ENCODE measurements at places on chromosomes 12 and 14.

GRCh38 chr12:6753772-6754356 lies 923 bp upstream of the MLF2 start:
- no peak for DNase-seq

GRCh38 chr12:76562130-76562529 lies 2.6 kb upstream of the OSBPL8 start:
- DNase-seq = no peak

DNA sequence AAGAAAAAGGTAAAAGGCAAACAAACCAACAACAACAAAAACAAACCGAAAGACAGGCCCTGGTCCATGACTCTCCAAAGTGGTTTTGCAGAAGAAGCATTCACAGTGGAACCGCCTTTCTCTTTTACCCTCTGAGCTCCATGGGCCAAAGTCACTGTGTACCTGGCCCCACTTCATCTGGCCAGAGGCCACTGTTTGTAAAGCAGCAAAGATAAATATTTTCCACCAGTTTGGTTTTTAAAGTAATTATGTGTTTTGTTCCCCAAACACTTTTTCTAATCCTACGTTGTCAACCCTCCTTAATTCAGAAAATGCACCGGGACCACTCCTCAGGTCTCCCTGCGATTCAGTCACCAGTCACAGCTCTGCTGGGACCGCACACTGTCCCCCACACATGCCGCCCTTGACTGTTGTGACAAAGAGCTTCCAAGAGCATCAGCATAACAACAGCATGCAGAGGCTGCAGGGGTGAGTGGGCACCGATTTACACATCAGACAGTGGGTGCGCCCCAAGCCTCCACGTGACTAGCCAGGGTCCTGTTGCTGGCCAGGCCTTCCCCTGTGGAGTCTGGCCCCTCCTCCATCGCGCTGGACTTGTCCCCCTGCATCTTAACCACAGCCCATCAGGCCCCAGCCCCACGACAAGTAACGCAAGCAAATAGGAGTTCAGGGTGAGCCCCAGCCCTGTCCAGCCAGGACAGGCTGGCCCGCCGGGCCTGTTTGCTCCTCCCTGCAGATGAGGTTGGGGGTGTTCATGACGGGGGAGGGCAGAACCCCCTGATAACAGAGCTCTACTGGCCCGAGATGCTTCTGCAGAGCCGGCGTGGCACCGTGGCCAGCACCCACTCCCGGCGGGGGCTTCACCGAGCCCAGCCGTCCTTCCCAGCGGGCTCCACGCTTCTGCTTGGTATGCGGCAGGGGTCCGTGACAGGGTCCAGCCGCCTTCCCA lies 65.2 kb upstream of the DIO3 start:
- DNase-seq = peak; percentile 3

GRCh38 chr14:95294834-95295599 lies 24.7 kb downstream of the CLMN start:
- DNase-seq = peak; percentile 35

- DNase-seq = no peak
Measured at GRCh38 chr12:1767407-1768090, 52.8 kb upstream of the LRTM2 start.

- DNase-seq = no peak
Measured at GRCh38 chr14:65301862-65302539, 110.5 kb upstream of the FUT8 start.

DNA sequence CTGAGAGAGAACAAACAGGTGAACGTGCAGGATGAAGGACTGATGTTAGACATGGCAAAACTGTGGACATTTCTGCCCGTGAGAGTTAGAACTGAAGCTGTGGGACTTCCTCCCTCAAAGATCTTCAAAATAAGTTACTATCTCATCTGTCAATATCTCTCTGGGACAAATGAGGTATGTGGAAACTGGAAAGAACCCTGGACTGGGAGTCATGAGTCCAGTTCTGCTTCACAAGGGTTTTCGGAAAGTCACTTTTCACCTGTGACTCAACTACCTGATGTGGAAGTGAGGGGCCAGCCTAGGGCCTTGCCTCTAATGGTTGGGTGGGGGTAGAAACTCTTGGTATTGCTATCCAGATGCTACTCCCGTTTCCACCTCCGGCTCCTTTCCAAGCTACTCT lies 47.3 kb downstream of the RAB35 start:
- no peak for DNase-seq

GRCh38 chr12:24919346-24920001 lies 29.4 kb downstream of the BCAT1 start:
- no peak for DNase-seq

DNA sequence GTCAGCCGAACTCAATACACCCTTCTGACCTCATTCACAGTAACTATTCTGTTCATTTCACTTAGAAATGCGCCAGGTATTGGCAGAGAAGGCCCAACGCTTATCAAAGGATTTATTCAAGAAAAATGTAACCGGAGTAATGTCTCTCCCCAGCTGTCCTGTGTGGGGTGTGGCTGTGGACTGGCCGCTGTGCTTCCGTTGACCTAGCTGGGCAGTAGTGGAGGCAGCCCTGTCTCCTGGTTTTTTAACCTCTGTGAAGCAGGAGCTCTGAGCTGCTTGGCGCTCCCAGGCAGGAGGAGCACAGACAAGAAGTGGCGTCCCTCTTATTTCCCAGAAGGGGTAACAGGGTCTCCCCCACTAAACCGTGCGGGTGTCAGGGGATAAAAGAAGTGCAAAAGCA lies 85.2 kb downstream of the ESR2 start:
- no peak for DNase-seq

DNA sequence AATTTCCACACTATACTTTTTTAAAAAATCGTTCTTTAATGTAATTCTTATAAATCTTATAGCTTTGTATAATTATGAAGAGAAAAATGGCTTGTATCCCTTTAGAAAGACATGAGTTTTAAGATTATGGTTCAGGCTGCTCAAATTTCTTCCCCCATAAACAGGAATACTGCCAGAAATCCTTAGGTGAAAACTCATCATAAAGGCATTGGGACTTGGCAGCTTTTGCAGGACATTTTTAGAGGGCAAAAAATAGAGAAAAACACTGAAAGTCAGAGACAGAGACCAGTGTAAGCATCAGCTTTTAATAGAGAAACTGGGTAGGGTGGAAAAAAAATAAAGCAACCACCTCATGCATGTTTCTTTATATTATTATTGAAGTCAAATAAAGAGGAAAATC lies 29.1 kb downstream of the LRRK2 start:
- no peak for DNase-seq

GRCh38 chr14:93946104-93946503 lies 19.0 kb downstream of the FAM181A start:
- no peak for DNase-seq

- no peak for DNase-seq
Measured at GRCh38 chr14:90968025-90968424, 92.4 kb downstream of the RPS6KA5 start.

GRCh38 chr12:122860040-122860853 lies 25.0 kb downstream of the HIP1R start:
- DNase-seq = peak; percentile 91

DNA sequence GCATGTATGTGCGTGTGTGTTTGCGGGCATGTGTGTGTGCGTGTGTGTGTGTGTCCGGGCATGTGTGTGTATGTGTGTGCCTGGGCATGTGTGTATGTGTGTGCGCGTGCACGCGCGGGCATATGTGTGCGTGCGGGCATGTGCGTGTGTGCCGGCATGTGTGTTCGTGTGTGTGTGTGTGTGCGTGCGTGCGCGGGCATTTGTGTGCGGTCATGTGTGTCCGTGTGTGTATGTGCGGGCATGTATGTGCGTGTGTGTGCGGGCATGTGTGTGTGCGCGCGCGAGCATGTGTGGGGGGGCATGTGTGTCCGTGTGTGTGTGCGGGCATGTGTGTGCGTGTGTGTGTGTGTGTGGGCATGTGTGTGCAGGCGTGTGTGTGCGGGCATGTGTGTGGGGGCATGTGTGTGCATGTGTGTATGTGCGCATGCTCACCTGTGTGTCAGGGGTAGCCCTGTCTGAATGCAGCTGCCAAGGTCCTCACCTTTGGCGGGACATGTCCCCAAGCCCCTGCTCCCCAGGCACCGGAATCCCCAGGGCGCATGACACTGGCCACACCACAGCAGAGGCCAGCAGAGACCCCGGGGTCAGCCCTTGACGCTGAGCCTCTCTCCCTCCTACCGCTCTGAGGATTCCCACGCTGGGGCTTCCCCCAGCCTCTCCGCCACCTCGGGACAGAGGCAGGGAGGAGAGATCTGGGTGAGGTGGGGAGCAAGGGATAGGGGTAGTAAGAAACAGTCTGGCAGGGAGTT lies 109.5 kb upstream of the NCOR2 start:
- no peak for DNase-seq

DNA sequence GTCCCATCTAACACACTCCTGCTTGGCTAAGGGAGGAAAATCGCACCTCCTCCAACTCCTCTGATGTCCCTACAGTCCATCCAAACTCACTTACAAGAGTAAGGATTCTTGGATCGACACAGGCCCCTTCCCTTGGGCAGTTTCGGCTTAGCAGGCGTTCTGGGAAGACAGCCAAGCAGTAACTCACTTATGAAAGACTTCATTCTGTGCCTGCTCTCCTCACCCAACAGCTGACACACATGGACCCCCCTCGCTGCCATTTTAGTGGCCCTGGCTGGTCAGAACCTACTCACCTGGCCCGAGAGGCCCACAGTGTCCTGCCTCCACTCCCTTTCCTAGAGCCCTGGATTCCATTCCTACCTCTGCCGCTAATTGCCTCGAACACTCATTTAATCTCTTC lies 52.3 kb upstream of the BCL2L14 start:
- no peak for DNase-seq

GRCh38 chr14:69684461-69685217 lies 73.2 kb downstream of the SUSD6 start:
- no peak for DNase-seq

DNA sequence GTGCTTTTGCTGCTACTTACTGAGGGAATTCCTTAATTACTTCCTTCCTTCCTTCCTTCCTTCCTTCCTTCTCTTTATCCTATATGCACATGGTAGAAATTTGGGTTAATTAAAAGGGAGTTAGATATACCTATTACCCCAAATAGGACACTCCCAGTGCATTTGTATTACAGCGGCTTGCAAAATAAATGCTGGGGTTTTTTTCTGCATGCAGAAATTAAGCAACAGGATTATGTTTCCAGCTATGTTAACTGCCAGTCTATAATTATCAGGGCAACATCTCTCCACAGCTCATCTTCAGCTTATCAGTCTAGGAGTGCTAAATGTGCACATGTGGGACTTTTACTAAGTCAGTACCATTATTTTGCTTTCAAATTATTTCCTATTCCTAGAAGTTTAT lies 132.9 kb upstream of the SLC35F4 start:
- no peak for DNase-seq

GRCh38 chr12:27814851-27815591 lies 35.0 kb upstream of the MANSC4 start:
- no peak for DNase-seq

- no peak for DNase-seq
Measured at GRCh38 chr12:58533652-58534051, 386.7 kb downstream of the LRIG3 start.

GRCh38 chr12:88218293-88218692 lies 76.2 kb downstream of the TMTC3 start:
- no peak for DNase-seq

DNA sequence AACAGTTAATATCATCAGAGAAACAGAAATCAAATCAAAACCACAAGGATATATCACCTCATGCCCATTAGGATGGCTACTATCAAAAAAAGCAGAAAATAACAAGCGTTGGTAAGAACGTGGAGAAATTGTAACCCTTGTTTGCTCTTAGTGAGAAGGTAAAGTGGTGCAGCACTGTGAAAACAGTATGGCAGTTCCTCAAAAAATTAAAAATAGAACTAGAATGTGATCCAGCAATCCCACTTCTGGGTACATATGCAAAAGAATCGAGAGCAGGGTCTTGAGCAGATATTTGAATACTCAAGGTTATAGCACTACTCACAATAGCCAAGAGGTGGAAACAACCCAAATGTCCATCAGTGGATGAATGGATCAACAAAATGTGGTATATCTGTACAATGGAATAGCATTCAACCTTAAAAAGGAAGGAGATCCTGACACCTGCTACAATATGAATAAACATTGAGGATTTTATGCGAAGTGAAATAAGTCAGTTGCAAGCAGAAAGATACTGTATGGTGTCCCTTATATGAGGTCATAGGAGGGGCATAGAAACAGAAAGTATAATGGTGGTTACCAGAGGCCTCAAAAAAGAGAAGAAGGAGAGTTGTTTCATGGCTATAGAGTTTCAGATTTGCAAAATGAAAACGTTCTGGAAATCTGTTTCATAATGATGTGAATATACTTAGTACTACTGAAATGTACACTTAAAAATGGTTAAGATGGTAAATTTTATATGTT lies 131.0 kb upstream of the EEA1 start:
- DNase-seq = no peak

DNA sequence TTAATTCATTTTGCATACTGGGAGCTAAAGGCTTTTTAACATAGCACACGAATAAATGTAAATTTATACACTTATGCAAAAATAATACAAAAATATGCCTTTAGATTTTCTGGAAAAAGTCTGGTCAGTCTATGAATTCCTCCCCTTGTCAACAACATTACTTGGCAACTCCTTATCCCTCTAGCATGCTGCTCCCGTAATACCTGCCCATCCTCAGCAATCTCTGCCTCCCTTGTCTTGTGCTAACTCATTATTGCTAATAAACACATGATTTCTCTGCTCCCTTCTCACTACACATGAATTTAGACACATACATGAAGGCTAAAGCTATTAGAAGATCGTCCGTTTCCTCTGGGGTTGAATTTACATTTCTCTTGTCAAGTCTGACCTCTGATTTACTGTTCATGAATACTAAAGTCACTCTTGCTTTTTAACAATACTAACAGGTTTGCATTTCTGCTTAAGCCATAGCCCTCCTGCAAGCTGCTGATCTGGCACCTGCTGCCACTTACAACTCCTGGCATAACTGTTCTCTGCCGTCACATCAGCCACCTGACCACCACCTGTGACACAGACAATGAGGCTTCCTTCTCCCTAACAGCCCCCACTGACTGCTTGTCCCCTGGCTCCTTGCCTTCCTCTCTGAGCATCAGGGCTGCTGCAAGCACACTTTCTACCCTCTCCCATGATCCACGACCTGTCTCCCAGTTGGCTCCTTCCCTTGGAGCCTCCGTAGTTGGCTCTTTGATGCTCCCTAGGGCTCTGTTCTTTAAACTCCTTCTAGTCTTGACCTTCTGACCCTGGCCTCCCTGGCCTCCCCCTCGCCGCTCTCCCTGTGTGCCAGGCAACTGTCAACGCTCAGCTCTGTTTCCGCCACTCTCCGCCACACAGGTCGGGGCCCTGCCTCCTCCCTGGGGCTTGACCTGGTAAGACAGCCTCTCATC lies 177.6 kb downstream of the CALM1 start:
- DNase-seq = no peak

DNA sequence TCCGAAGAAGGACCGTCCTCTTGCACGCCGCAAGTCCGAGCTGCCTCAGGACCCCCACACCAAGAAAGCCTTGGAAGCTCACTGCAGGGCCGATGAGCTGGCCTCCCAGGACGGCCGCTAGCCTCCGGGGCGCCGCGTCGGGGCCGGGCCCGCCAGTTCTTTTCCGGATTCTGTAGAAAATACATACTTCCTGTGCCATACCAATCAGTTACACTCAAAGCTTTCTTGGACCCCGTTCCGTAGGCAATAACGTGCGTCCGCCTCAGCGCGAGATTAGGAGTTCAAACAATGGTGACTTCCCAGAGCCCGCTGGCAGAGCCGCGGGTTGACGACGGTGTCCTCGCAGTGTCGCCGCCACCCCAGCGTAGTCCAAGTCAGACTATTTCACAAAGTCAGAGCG lies 39.2 kb upstream of the DYNC1H1 start:
- no peak for DNase-seq

- DNase-seq = no peak
Measured at GRCh38 chr14:106222731-106223130, 696.3 kb downstream of the TMEM121 start.

GRCh38 chr14:20278414-20278813 lies 27.3 kb downstream of the TTC5 start:
- DNase-seq = no peak

Data from transverse colon (tissue), 4 donors.